T-cell (primary cell): ENCODE measurements at places on chromosomes 1 and 21.
A peak's percentile ranks its signal among the peaks of the same experiment; 100 is the strongest.

DNA sequence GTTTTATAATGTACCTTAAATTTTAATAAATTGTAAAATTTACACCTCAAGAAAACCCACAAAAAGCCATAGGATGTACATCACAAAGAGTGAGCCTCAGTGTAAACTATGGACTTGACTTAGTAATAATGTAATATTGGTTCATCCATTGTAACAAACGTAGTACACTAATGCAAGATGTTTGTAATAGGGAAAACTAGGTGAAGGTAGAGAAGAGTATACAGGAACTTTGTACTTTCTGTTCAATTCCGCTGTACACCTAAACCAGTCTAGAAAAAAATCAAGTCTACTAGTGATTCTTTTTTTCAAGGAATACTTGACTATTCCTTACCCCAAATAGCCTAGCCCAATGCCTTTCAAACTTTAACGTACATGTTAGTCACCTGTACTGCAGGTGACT is 222.3 kb upstream of the FGGY start:
- H3K4me3 ChIP-seq: no peak overlapping the region
- no peaks in the 10 kb centered on the region for H3K27me3 ChIP-seq
- H3K27ac ChIP-seq: no peak overlapping the region
- no peaks in the 10 kb centered on the region for H3K36me3 ChIP-seq
- peaks cover 22% of the 10 kb centered on the region for H3K4me1 ChIP-seq
- DNase-seq: no peak

DNA sequence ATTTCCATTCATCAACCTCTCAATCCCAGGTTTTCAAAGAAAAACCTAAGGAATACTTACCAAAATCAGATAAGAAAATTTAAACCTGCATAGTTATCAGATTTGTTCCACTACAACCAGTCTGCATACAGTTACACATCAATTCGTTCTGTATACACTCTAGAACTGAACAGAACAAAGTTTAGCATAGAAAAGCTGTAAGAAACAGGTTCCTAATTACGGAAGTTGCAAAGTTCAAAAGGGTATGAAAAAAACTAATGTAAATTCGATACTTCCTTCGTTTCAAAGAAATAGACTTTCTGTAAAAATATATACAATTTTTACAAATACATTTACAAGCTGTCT is 3.1 kb downstream of the MCL1 start:
- peak overlapping the region; percentile 82 for H3K27ac ChIP-seq
- DNase-seq: no peak
- no peaks in the 10 kb centered on the region for H3K27me3 ChIP-seq
- peaks cover 4% of the 10 kb centered on the region for H3K36me3 ChIP-seq
- peaks cover 49% of the 10 kb centered on the region for H3K4me1 ChIP-seq

GRCh38 chr1:224087286-224087794 is 26.6 kb upstream of the FBXO28 start:
- no peaks in the 10 kb centered on the region for H3K36me3 ChIP-seq
- H3K4me3 ChIP-seq: no peak overlapping the region
- no peak overlapping the region for H3K27ac ChIP-seq
- no peak for DNase-seq
- H3K4me1 ChIP-seq: no peaks in the 10 kb centered on the region

DNA sequence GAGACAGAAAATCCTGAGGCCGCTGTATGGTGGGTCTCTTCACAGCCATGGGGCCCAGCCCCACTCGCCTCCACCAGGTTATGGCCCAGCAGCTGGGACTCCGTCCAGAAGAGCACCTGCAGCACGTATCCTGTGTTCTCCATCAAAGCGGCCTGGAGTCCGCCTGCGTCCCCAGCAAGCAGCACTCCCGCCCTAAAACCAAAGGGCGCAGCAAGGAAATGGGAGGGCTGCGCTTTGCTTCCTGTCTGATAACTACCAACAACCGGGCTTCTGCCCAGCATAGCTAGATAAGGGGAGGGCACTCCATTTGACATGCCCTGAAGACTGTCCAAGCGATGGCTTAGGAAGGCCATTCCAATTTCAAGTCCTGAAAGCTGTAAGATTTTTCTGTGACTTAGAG is 119.9 kb downstream of the KCNJ15 start:
- no peaks in the 10 kb centered on the region for H3K4me1 ChIP-seq
- H3K27ac ChIP-seq: no peak overlapping the region
- no peak overlapping the region for H3K4me3 ChIP-seq
- no peaks in the 10 kb centered on the region for H3K36me3 ChIP-seq
- no peak for DNase-seq

DNA sequence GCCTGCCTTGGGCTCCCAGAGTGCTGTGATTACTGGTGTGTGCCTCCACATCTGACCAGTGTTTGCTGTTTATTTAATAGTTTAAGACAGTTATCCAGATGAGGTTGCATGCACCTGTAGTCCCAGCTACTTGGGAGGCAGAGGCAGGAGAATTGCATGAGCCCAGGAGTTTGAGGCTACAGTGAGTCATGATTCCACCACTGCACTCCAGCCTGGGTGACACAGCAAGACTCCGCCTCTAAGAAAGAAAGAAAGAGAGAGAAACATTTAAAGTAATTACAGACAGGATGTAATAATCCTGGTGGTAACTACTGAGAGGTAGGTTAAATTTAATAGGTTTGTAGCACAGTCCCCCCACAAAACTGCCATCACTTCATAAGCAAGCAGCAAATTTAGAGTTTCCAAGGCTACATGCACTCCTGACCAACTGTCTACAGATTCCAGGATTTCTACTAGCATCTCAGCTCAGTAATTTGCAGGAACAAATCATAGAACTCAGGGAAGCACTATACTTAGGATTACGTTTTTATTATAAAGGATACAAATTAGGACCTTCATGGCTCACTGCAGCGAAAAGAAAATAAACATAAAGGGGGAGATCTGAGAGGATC is 89.6 kb downstream of the PKN2 start:
- H3K27me3 ChIP-seq: no peaks in the 10 kb centered on the region
- H3K4me1 ChIP-seq: no peaks in the 10 kb centered on the region
- no peak for DNase-seq
- H3K27ac ChIP-seq: no peak overlapping the region

GRCh38 chr1:186722711-186723309 is 42.6 kb upstream of the PTGS2 start:
- no peak for DNase-seq
- H3K4me1 ChIP-seq: no peaks in the 10 kb centered on the region
- H3K27me3 ChIP-seq: no peaks in the 10 kb centered on the region
- no peaks in the 10 kb centered on the region for H3K36me3 ChIP-seq
- H3K27ac ChIP-seq: no peak overlapping the region
- H3K4me3 ChIP-seq: no peak overlapping the region

- H3K27me3 ChIP-seq: no peaks in the 10 kb centered on the region
- no peak for DNase-seq
- H3K4me1 ChIP-seq: peaks cover 7% of the 10 kb centered on the region
- H3K4me3 ChIP-seq: peak overlapping the region; percentile 8
These were observed 5.1 kb upstream of the SLAMF7 start for GRCh38 chr1:160733898-160734297.
